ENCODE measurements at places on chromosomes 12 and 14. TPM values are rescaled to one million over a fixed set of nuclear protein-coding genes. Genes with fewer than 3 reads are reported as not detected.

The IL31 gene
- total RNA-seq, result not detected

The CLEC14A gene
- under 0.01 TPM for total RNA-seq

The PRPH gene
- not detected for total RNA-seq

The FANCM gene
- 4.7 TPM for total RNA-seq

The BEGAIN gene
- 1.0 TPM for total RNA-seq

GRCh38 chr12:121089031-121089812, 43.5 kb upstream of the P2RX7 start:
- no peak for DNase-seq

DNA sequence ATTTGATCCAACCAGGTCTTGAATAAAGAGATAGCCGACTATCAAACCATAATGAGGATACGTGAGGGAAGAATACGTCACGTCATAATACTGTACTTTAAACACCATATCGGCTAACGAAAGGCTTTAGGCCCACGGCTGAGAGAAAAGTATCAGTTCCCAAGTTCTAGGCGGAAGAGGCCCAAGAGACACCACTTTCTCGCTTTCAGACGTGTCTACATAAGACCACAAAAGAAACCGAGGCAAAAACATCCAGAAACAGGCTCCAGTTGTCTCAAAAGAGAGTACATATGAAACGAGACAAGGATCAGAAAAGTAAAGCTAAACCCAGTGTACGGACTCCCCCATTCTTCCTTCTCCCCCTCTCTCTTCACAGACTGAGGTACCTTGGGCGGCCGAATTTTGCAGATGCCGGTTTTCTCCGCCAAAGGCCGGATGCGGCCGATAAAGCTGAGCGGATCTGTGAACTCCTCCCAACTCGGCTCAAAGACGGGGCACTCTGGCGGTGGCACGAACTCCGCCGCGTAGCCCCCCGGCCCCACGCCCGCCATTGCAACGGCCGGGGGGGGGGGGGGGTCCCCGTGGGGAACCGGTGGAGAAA, 479 bp downstream of the KDM5A start:
- no peak for DNase-seq

DNA sequence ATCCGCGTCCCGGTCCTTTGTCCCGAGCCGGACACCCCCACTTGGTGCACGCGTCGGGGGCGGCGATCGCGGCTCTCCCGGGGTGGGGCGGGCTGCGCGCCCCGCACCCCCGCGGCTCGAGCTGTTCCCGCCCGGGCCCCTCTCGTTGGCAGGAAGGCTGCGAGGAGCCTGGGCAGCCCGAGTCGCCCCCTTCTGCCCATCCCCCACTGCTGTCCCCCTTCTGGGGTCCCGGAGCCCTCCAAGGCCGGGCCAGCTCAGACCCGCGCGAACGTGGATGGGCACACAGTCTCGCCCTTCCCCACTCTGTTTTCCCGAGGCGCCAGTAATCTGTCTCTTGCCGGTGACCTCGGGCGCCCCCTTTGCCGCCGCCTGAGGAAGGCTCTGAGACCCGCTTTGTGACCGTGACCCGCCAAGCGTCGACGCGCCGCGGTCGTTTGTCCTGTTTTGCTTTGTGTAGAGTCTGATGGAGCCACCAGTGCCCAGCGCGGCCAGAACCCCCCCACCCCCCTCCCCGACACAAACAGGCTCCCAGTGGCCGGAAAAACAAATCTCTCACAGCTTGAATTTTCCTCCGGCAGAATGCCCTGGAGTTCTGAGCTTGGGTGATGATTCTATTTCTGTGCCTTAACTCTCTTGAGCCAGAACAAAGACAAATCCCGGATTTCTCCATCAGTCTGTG, 610 bp downstream of the C14orf132 start:
- DNase-seq, result no peak

GRCh38 chr12:52182898-52183543, 8.8 kb downstream of the KRT80 start:
- no peak for DNase-seq

DNA sequence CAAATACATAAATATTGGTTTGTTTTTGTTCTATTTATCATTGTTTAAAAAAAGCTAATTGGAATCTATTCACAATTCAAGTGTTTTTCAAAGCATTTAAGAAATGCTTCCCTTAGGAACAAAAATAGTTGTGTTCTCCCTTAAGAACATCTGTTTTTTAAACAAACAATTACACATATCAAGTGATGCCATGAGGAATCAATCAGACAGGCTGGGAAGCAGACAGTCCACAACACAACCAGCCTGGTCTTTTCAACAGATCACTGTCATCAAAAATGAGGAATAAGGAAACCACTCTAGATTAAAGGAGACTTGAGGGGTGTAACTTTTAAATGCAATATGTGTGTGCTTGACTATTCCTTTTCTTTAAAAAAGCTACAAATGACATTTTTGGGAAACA, 25.5 kb downstream of the GALC start:
- DNase-seq, result no peak

- peak; percentile 62 for DNase-seq
These were observed 6.9 kb upstream of the NTS start for GRCh38 chr12:85866986-85867776.

GRCh38 chr14:74347097-74347794, 1.0 kb upstream of the VRTN start:
- DNase-seq, result peak; percentile 34

DNA sequence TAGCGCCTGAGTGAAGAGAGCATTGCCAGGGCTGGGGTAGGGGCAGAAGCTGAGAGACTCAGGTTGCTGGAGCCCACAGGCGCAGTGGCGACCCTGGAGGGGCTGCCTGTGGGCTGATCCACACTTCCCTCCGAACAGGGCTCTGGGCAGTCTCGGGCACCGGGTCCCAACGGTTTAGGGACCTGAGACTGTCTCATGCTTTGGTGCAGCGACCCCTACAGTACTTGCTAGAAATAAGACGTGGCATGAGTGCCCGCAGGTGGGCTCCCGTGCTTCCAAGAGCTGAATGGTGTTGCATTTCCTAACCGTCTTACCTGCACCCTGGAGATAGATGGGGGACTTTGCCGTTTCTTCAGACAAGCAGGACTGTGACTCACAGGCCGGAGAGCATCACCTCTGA, 57.4 kb downstream of the AACS start:
- DNase-seq, result no peak

GRCh38 chr12:27695556-27696292, 523 bp upstream of the REP15 start:
- DNase-seq, result no peak

DNA sequence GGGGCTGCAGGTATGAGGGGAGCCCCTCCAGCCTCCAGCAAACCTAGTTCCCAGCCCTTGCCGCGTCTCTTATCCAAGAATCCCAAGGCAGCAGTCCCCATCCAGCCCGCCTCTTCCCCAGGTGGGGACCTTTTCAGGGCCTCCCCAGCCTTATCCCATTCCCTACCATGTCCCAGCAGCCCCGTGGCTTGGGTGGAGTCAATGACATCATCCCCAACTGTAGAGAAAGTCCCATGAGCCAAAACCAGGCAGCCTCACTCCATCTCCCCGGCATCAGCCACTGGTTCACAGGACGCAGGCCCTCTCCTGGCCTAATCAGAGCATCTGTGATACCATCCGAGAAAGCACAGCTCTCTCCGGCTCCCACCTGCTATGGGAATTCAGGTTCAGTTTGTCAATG, 131.0 kb downstream of the NCOR2 start:
- no peak for DNase-seq

- peak; percentile 72 for DNase-seq
These were observed 59.3 kb downstream of the HEATR5A start for GRCh38 chr14:31360919-31361662.
